ENCODE measurements at places on chromosomes 3 and 15. TPM values are rescaled to one million over a fixed set of nuclear protein-coding genes. Genes with fewer than 3 reads are reported as not detected.

Gene TMEM207
- not detected for total RNA-seq

Gene SSR3
- 164 TPM for total RNA-seq

Gene ATP13A5
- total RNA-seq, result not detected

Gene AQP9
- total RNA-seq, result not detected

Gene DCBLD2
- total RNA-seq, result 2.4 TPM

Gene CCDC13
- not detected for total RNA-seq

Gene EPHB1
- total RNA-seq, result 0.43 TPM

Gene ZCWPW2
- 0.18 TPM for total RNA-seq

Gene CX3CR1
- total RNA-seq, result 2.1 TPM

Gene SCG5
- 4.1 TPM for total RNA-seq

Gene ITIH1
- total RNA-seq, result not detected

Gene GATA2
- not detected for total RNA-seq

Gene KCNMB3
- 1.7 TPM for total RNA-seq

Gene CHRNA7
- total RNA-seq, result not detected

Gene CAV3
- not detected for total RNA-seq

Gene GOLGA8S
- 0.80 TPM for total RNA-seq

Gene ZNF860
- 0.16 TPM for total RNA-seq

Gene ECE2
- total RNA-seq, result not detected

Gene CEMIP
- 0.91 TPM for total RNA-seq

Gene WDR49
- 0.30 TPM for total RNA-seq

Gene GAP43
- total RNA-seq, result not detected

Gene STAC
- not detected for total RNA-seq

Gene P2RY1
- total RNA-seq, result 1.7 TPM

Gene MME
- not detected for total RNA-seq

Gene FEZF2
- total RNA-seq, result not detected

Gene RASGRP1
- total RNA-seq, result 116 TPM

Gene THAP10
- total RNA-seq, result not detected

Gene CLDN18
- not detected for total RNA-seq

Gene RPL14
- 2,187 TPM for total RNA-seq

Gene LRRC31
- total RNA-seq, result not detected

Gene DUOXA2
- total RNA-seq, result not detected

Gene PLAAT1
- total RNA-seq, result not detected

Gene EXD1
- total RNA-seq, result not detected

Gene SERINC4
- 0.23 TPM for total RNA-seq

Gene SPATA12
- total RNA-seq, result not detected

Gene IL5RA
- total RNA-seq, result not detected

Gene PLSCR2
- total RNA-seq, result 0.11 TPM

Gene CHRFAM7A
- total RNA-seq, result not detected

Gene SPINK8
- not detected for total RNA-seq

Gene RAB6B
- 0.91 TPM for total RNA-seq

Gene CTDSPL
- total RNA-seq, result 10.5 TPM

Gene WDR53
- total RNA-seq, result 23.6 TPM
